D721Med (cell line): ENCODE measurements at places on chromosomes 6 and 20.

- no peak for DNase-seq
Observed at GRCh38 chr6:4364172-4364571, 228.8 kb upstream of the ECI2 start.

- DNase-seq: no peak
Observed at GRCh38 chr6:27268803-27269202, 21.3 kb downstream of the PRSS16 start.

DNA sequence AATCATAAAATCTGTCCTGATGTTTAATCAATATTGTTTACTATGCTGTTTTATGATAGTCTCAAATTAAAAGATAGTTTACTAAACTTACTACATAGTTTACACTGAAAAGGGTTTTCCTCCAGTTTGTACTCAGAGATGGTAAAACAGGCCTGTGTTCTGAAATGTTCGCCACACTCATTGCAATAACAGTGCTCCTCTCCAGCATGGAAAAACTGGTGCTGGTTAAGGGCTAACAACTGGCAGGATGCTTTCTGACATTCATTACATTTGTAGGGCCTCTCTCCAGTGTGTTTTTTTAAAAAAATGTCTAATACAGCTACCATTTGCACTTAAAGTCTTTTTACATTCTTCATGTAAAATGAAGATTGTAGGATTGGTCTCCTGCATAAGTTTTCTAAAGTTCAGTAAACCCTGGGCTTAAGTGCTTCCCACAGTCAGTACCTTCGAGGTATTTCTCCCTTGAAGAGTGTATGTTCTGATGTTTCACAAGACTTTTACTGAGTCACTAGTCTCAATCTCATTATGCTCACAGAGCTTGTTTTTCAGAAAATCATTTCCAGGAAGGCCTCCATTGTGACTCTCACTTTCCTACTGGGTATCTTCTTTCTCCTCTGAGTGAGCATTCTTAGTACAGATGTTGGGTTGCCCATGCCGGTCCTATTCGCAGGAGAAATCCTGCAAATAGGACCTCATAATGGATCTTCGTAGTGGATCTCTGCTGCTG, 8.7 kb upstream of the ZSCAN12 start:
- no peak for DNase-seq

DNA sequence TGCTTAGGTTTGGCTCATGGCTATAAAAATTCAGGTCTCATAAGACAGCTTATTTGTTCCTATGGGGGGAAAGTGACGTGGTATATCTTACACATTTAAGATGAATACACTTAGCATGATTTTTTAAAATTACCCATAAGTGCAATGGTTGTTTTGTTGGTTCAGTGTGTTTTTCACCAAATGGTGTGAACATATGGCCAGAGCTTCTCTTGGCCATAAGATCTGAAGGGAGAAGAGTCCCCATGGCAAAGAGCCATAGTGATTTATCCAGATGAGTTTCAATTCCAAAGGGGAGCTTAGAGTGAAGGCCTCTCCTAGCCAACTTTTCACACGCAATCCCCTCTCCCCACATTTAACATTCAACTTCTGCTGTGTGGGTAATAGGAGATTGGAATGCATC, 107.6 kb downstream of the TMEM242 start:
- no peak for DNase-seq

GRCh38 chr6:21769968-21770367, 176.4 kb downstream of the SOX4 start:
- no peak for DNase-seq

DNA sequence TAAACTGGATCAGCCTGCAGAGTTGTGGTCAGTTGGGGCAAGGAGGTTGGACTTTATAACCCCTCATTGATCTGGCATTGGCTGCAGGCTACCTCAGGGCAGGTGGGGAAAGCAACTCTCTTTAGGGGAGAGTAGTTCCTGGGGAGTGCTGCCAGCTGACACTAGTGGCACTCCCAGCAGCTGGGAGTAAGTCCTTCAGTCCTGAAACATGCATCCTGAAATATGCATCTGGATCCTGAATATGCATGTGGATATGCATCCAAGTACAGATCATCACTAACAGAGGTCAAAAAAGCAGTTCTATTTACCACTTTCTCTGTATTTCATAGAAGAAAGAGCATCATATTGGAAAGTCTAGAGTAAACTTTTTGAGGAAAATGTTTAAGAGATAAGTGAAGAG, 350.8 kb downstream of the EPM2A start:
- no peak for DNase-seq

GRCh38 chr6:160221918-160222317, 36.7 kb downstream of the SLC22A2 start:
- no peak for DNase-seq

DNA sequence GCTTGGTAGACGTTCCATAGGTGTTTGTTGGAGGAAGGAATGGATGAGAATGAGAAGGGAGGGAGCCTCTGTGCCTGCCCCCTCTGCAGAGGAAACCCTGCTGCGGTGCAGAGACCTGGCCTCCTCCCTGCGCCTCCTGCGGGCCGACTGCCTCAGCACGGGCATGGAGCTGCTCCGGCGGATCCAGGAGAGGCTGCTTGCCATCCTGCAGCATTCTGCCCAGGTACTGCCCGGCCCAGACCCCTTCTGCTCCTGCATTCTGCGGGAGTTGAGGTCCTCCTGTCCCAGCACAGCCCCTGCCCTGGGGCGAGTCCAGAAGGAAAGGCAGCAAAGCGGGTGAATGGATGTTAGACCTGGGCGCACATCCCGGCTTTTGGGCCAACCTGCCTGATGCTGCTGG, 6.1 kb downstream of the DNPH1 start:
- no peak for DNase-seq

- no peak for DNase-seq
Observed at GRCh38 chr6:67896476-67896875, 738.6 kb upstream of the ADGRB3 start.

DNA sequence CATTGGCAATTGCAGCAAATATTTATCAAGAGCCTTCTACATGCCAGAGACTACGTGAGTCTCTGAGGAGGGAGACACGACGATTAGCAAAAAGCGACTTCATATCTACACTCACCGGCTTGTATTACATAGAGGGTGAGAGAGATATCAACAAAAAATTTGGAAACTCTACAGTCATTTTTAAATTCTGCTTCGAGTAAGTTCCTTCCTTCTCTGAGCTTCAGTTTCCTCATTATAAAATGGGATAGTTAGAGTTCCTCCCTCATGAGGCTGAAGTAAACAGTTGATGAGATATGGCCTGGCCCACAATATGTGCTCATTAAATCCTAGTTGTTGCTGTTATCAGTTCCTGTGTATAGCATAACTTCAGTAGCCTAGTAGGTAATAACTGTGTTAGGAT, 64.1 kb upstream of the SIRPA start:
- no peak for DNase-seq

- no peak for DNase-seq
Observed at GRCh38 chr20:51380401-51381385, 161.8 kb downstream of the NFATC2 start.

DNA sequence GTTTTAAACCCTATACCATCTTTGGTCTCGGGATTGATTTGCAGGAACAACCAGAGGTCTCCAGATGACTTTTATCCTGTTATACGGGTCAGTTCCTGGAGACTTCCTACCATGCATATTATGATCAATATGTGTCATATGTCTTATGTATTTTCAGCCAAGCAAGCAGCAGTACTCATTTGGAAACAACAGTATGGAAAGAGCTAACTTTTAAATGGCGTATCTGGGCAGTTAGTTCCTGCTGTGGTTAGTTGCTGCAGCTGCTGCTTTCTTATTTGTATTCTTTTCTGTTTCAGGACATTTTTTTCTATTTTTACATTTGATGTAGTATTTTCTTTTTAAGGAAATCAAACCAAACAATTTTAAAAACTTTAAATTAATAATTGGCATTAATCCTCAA, 207.5 kb downstream of the MANEA start:
- DNase-seq: no peak

GRCh38 chr6:21395121-21395520, 198.4 kb upstream of the SOX4 start:
- no peak for DNase-seq

DNA sequence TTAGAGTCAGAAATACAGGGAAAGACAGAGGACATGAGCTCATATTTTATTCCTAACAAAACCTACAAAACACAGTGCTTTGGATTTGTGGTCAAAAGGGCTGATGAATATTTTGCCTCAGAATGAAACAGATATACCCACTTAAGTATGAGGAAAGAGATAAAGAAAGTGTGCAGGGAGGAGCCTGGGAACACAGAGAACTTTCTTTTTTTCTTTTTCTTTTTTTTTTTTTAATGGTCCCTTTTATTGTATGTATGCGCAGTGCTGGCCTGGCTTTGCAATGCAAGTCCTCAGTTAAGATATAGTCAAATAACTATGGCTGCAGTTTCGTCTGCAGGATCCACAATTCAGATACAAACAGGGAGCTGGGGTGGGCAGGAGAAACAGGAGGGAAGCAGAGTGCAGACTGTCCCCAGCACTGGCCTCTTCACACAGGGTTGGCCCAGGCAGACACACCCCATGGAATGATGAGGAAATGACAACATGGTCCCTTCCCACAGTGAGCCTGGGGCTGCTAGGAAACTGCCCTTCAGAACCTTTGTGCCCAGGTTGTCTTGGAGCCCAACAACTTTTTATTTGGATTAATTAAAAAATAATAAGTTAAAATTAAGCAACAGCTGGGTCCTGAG, 629.8 kb upstream of the AGPAT4 start:
- DNase-seq: no peak
